ENCODE measurements at places on chromosomes 12 and 14.

GRCh38 chr14:21192875-21193535, 37.1 kb upstream of the OR5AU1 start:
- DNase-seq = no peak

DNA sequence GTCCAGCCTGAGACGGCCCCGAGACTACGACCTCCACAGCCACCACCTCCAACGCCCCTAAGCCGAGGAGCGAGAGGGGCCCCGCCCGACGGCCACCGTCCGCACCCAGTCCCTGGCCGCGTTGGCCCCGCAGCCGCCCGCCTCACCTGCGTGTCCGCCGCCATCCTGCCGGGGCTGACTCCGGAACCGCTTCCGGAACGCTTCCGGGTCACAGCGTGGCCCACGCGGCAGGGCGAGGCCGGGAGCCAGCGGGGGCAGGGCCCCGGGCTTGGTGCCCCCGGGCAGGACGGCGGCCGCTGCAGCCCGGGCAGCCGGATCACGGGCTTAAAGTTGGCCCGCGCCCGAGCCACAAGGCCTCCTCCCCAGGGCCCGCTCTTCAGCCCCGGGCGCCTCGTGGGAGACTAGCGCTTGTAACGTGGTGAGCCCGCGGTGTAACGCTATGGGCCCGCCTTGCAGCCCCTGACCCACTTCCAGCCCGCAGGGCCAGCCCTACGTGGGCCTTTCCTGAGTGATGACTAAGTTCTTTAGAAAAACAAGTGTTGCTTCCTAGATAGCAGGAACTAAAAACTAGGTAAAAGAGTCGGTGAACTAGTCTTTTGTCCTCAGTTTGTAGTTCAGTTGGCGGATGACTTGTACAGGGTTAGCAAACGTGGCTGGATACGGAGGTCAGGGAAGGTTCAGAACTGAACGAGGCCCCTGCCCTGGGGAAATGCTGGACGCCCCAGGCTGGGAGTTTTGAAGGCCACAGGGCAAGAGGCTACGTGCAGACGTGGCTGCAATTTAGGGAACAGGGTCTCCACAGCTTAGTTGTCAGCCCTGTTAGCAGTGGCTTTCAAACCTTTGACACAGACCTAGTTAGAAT, at the start of gene GCN1:
Gene GCN1, minus strand, starts transcription at position 182 of the 862 bp plus-strand sequence. Its CDS starts 18 bp downstream, at position 164.
- DNase-seq = peak; percentile 81

DNA sequence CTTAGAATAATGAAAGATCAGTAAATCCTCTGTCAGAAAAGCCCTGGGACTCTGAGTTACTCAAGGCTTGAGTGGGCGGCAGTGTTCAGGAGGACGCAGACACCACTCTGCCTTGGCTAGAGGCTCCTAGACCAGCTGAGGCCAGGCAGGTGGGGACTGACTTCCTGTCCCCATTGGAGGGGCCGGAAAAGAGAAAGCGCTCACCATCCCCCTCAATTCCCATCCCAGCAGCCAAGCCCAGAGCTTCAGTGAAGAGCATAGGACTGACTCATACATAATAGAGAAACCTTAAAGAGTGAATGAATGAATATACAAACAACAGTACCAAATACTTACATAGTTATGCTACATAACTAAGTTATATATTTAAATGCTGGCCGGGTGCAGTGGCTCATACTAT, 62.0 kb downstream of the PLEKHG7 start:
- DNase-seq = no peak

DNA sequence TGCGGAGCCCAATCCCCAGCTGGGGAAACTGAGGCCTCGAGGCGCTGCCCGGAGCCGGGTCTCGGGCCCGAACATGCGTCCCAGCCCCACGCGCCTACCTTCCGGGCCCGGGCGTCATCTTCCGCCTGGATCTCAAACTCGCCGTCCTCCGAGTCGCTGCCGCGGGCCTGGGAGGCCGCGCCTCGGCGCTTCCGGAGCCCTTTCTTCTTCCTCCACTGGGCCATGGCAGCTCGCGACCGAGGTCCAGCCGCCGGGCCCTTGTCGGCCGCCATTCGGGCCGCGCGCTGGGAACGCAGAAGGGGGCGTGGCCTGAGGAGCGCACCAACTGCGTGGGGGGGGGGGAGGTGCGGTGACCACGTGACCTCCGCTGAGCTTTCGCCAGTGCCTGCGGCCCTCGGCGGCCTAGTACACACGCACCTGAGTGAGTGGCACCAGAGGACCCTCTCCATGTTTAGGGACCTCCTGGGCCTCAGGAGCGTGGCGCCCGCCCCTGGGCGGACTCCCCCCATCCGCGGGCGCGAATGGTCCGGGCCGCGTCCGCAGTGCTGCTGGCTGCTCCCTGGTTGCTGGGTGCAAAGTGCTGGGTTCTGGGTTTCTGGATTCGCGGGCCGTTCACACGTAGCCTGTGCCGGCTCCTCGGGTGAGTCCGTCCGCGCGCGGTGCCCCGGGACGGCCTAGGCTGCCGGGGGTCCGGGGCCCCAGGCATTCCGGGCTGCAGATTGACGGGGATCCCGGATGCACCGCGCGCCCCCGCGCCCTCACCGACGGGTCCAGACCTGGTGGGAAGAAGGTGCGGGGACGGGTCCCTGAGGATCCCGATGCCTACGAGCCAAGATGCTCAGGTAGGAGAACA, at the start of the genes DDX54 and RITA1:
Gene DDX54, minus strand, starts transcription at position 299 of the 853 bp plus-strand sequence. Its CDS starts 27 bp downstream, at position 272.
Gene RITA1, plus strand, starts transcription at position 542 of the 853 bp plus-strand sequence. CDS start 1,026 bp downstream, outside the sequence.
- peak; percentile 80 for DNase-seq

DNA sequence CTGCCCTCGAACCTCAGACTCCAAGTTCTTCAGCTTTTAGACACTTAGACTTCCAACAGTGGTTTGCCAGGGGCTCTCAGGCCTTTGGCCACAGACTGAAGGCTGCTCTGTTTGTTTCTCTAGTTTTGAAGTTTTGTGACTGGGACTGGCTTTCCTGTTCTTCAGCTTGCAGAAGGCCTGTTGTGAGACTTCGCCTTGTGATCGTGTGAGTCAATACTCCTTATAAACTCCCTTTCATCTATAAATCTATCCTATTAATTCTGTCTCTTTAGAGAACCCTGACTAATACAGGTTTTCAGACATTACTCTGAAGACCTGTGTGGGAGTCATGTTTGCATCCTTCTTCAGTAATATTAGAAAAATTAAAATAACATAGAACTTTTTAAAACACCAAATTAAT, 289.1 kb downstream of the RMST start:
- DNase-seq = no peak

DNA sequence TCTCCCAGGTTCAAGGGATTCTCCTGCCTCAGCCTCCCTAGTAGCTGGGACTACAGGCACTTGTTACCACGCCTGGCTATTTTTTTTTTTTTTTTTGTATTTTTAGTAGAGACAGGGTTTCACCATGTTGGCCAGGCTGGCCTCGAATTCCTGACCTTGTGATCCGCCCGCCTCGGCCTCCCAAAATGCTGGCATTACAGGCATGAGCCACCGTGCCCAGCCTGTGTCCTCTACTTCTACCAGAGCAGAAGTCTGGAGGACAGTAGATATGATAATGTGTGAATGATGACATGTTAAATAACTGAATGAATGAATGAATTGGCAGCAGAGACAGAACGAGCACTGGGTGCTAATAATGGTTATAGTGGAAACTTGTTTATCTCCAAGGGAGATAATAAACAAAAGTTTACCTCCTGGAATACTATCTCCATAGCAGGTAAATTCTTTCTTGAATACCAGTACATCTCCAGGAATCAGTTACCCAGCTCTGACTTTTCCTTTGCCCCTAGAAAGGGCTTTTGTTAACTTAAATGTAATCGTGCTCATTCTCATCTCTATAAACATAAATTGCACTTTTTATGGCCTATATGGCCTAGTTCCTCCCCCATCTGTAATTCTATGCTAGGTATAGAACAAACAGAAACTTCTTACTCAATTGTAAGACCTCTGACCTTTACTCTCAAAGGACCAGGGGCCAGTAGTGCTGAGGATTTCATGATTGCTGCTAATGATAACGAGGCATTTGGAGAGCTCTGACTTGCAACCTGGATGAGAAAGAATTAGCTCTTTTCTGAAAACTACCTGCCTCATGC, 7.2 kb upstream of the LGALS3 start:
- no peak for DNase-seq

- DNase-seq = no peak
Measured at GRCh38 chr12:77045183-77045582, 20.2 kb downstream of the E2F7 start.

DNA sequence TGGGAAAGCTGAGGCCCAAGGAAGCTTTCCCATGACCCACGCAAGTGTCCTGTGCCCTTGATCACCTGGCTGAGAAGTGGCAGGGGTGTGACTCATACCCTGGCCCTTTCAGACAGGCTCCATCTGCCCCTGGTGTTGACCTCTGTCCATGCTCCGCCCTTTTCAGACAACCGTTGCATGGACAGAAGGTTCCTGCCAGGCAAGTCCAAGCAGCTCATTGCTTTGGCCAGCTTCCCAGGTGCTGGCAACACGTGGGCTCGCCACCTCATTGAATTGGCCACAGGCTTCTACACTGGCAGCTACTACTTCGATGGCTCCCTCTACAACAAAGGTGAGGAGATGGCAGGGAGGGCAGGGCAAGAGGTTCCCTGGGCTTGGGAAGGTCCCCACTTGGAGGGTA, 103.5 kb downstream of the WSCD2 start:
- peak; percentile 91 for DNase-seq

DNA sequence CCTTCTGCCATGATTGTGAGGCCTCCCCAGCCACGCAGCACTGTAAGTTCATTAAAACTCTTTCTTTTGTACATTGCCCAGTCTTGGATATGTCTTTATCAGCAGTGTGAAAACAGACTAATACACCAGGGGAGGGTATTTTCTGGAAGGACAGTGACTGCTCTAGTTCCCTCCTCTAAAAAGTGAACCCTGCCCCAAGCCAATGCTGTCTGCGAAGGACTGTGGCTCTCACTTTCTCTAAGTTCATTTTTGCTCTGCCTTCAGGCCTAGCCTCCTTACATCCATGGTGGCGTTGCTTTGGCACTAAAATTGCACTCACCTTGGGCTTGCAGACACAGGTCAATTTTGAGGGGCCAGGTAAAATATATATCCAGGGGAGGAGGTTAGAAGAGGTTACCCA, 323.0 kb downstream of the VRK1 start:
- no peak for DNase-seq

DNA sequence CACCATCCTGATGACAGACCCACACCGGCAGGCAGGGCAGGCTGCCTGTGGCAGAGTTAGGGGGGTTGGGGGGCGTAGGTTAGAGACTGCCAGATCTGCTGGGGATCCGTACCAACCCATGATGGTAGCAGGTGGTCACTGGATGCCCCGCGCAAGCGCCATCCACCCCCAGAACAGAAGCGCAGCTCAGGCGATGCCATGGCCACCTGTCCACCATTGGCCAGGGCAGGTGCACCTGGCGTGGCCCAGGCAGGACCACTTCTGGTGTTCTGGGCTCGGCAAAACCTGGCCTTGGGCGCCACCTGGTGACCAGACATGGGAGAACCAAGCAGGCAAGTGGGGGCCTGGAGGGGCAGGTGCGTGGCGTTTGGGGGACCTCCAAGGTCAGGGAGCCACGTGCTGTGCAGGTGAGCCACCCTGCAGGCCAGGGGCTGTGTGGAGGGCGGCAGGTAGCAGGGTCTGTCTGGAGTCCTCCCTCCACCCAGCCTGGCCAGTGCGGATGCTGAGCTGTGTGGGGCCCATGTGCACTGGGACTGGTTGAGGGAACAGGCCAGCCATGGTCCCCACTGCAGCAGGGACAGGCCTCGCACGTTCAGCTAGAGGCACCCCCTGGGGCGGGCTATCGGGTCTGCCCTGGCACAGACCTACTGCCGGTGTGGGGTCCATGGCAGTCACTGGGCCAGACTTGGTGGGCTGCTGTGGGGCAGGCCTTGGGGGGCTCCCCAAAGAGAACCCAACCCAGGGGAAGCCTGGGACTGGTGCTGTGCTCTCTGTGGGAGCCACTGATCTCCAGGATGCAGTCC, 15.6 kb downstream of the BAG5 start:
- DNase-seq = peak; percentile 92

DNA sequence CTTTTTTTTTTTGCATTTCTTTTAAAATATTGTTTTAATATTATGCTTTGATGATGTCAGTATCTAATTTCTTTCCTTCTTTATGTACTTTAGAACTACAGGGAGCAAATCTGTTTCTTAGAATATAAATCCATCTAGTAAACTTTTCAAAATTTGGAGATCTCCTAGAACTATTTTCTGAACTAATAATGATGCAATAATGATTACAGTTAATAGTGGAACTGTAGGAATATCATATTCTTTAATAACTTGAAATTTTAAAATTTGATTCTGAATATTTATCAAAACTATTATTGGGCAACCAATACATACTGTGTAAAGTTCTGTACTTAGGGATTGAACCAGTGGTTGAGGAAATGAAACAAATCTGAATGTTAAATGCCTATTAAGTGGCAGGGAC, 23.1 kb upstream of the PMCH start:
- DNase-seq = no peak

- DNase-seq = no peak
Measured at GRCh38 chr14:67373347-67373746, 13.2 kb downstream of the EIF2S1 start.

- DNase-seq = no peak
Measured at GRCh38 chr12:5027046-5027821, 16.4 kb upstream of the KCNA5 start.

DNA sequence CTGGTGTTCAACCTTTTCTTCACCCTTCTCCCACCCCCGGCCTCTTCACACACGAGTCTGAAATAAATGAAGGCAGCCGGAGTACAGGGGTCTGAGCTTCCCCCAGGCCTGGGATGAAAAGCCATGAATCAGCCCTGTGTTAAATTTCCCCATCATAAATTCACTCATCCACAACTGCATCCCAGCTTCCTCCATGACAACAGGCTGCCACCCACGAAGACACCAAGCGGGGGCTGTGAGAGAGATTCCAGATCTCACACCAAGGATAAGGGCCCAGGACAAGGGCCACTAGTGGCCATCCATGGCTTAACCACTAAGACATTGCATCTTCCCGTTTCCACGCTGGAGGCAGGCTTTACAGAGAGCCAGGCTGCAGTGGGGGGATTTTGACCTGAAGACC, 93.9 kb upstream of the NCOR2 start:
- DNase-seq = no peak

- no peak for DNase-seq
Measured at GRCh38 chr12:68932128-68932960, 627 bp downstream of the CPM start.

- DNase-seq = no peak
Measured at GRCh38 chr12:118560733-118561132, 184.4 kb downstream of the SUDS3 start.

DNA sequence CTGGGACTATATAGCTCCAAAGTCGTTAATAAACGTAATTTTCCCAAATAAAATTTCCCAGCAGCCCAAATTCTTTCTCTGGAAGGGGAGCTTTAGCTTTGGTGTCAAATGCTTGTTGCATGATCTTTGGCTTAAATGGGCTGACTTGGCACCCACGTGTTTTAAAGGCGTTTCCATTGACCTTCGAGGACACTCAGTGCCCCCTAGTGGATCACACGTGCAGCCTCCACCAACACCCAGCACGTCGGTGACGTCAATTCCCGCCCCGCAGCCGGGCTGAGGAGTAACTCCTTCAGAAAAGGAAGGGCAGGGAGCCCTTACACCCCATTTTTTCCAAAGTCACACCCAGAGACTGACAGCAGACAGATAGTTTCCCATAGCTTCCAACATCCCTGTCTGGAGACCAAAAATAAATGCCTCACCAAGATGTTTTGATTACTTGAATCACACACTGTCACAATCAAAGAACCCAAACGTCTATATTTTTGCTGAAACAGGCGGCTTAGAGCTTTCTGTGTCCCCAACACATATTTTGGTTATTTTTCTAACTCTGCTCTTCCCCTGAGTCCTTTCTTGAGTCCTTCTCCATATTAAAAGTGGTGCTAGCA, 707.9 kb downstream of the AACS start:
- DNase-seq = peak; percentile 1

GRCh38 chr12:30823764-30824163, 69.0 kb upstream of the CAPRIN2 start:
- no peak for DNase-seq

GRCh38 chr14:94388384-94389103, at the start of gene SERPINA1:
SERPINA1 (minus strand) TSS chr14:94388602; CDS start chr14:94383237, 5,365 bp downstream.
- DNase-seq = no peak

Data from cerebellar cortex (tissue), 1 donor.